Activated CD4-positive, alpha-beta T cell treated with anti-CD3 and anti-CD28 coated beads, Interleukin-2, amount 10 ng/mL, durations not matched to agents 7 days and 5 days (primary cell): ENCODE measurements at places on chromosomes 7 and 10. TPM values are rescaled to one million over a fixed set of nuclear protein-coding genes. Genes with fewer than 3 reads are reported as not detected.

DNA sequence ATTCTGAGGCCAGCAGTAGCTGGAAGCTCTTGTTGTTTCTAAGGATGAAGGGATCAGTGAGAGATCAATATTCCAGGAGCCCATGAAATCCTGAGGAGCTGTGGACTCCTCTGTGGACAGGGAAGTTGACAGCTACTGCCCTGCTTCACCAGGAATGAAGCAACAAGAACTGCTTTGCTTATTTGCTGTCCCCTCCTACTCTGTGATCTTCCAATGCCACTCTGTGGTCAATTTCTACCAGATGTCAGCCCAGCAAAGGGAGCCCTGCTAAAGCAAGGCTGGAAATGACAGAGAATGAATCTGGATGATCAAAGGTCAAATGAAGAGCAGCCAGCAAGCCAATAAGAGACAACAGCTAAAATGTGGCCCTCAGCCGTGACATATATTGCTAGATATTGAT is 227.5 kb upstream of the CHRM2 start:
- DNase-seq = no peak

DNA sequence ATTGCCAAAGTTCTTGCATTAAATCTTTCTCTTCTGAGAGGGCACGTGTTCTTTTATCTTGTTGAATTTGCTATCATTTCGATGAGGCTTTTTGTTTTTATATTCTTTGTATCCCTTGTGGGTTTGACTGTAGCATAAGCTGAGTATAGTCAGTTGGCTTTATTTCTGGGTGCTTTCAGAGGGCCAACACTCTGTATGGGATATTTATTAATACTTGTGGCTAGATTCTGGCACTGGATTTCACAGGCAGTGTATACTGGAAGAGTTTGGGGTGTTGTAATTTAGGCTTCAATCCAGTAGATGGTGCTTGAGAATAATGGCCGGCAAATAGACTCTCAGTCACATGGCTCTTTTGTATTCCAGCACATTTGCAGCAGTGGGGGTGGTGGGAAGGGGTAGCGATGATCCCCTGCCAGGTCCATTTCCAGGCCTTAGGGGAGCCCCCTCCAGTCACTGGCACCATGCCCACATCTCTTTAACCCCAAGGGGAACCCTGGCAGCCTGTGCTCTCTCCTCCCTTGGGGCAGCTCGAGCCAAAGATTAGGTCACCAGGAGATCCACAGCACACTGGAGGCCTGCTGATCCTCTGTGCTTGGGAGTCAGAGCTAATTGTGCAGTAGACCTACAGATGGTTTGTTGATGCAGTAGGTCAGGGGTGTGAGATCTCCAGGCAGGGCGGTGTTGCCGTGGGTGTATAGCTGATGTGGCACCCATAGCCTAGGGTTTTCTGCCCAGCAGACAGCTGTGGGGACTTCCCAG is 81.8 kb downstream of the PTPN20 start:
- DNase-seq = no peak

DNA sequence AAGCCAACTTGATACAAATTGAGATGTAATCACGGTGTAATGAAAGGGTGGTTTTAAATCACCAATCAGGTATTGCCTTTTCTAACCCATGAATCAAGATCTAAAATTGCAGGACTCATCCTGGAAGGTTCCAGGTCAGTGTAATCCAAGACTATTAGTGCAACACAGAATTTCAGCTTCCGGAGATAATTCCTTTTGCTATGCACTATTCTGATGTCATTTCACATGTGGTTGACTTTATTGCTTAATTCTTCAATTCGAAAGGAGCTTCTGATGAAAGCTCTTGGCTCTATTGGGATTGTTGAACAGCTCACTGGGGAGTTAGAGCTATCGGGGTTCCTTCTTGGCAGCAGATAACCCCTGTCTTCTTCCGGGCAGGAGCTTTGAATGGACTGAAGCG is 147.4 kb upstream of the INSYN2A start:
- no peak for DNase-seq

DNA sequence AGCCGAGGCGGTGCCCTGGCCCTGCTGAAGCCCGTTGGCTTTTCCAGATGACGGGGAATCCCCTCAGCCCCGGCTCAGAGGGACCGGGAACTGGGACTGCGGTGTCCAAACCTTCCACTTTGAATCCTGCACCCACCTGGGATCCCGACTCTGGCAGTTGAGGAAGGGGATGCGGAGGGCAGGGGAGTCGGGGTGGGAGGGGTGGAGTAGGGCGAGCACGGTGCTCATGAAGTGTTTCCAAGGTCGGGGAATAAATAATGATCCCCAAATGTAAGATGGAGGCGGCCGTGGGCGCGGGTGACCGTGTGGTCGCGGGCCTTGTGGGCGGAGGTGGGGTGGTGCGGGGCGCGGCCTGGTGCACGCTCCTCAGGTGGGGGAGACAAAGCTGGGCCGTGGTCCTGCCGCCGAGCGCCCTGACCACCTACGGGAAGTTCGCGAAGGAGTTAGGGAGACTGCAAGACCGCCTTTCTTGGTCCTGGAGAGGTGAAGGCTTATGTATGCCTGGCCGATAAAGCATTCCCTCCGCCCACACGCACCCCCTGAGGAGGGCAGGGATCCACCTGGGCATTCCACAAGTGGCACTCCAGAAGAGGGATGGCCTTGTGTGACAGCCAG is 1.4 kb downstream of the MTURN start:
- no peak for DNase-seq

- no peak for DNase-seq
Observed at GRCh38 chr7:35254496-35255442, 869 bp upstream of the TBX20 start.

DNA sequence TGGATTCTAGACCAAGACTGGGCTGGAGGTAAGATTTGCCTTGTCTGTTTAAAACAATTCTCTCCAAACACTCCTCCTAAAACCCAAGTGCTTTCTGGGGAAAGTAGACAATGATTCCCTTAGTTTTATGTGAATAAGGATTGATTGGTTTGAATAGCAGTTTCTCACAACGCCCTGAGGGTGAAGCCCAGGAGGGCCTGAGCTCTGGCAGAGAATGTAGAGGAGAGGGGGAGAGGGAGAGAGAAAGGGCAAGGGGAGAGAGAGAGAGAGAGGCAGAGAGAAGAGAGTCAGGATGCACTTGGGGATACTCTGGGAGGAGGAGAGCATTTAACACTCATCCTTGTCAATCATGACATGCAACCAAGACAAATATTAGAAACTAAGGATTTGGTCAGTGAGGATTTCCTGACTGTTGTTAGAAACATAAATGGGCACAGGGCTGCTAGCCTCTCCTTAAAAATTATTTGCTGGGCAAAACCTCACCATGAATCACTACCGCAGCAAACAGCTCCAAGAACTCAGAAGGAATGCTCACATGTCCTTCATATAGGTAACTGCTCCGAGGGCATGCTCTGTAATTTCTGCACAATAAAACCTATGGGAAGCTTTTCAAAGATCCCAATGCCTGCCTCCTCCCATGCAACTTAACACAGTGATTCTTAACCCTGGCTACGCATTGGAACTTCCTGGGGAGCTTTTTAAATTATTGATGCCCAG is 55.2 kb upstream of the RAPGEF5 start:
- DNase-seq = no peak

GRCh38 chr7:47685151-47685550 is 103.2 kb upstream of the TNS3 start:
- no peak for DNase-seq

GRCh38 chr7:124457841-124458240 is 307.8 kb downstream of the GPR37 start:
- no peak for DNase-seq

- DNase-seq = no peak
Observed at GRCh38 chr7:117012284-117012683, 59.0 kb downstream of the ST7 start.

GRCh38 chr7:133431134-133431724 is 178.4 kb downstream of the EXOC4 start:
- no peak for DNase-seq

GRCh38 chr10:5618042-5618441 is 48.4 kb downstream of the ASB13 start:
- DNase-seq = no peak

DNA sequence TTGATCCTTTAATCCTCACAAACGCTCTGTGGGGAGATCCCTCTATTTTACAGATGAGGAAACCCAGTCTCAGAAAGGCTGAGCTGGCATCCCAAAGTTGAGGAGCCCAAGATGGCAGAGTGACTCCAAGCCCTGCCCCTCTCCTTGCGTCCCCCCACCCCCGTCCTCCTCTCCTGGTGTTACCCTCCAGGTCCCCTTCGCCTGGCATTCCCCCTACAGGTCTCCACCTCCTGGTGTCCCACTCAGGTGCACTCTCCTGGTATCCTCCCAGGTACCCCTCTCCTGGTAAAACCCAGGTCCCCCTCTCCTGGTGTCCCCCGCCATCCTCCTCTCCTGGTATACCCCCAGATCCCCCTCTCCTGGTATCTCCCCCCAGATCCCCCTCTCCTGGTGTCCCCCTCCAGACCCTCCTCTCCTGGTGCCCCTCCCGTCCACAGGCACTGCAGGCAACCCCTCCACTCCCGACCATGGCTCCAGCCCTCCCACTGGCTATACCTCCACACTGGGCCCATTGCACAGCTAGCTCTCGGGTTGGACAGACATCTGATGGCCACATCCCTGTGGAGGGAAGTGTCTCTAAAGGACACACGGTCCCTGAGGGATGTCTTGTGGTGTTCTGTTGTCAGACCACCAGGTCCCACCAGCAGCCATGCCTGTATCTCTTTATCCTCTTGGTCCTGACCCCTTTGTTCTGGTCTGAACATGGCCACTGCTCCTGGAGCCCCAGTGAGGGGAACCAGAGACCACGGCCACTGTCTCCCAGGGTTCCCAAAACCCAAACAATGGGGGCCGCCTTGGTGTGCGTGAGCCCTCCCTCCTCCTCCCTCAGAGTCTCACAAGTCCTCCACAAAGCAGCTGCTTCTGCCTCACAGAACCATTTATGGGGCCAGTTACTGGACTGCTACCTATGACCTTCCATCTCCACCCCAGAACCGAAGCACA is 37.2 kb downstream of the CALML3 start:
- no peak for DNase-seq

- no peak for DNase-seq
Observed at GRCh38 chr7:29424295-29424983, 139.2 kb upstream of the PRR15 start.

DNA sequence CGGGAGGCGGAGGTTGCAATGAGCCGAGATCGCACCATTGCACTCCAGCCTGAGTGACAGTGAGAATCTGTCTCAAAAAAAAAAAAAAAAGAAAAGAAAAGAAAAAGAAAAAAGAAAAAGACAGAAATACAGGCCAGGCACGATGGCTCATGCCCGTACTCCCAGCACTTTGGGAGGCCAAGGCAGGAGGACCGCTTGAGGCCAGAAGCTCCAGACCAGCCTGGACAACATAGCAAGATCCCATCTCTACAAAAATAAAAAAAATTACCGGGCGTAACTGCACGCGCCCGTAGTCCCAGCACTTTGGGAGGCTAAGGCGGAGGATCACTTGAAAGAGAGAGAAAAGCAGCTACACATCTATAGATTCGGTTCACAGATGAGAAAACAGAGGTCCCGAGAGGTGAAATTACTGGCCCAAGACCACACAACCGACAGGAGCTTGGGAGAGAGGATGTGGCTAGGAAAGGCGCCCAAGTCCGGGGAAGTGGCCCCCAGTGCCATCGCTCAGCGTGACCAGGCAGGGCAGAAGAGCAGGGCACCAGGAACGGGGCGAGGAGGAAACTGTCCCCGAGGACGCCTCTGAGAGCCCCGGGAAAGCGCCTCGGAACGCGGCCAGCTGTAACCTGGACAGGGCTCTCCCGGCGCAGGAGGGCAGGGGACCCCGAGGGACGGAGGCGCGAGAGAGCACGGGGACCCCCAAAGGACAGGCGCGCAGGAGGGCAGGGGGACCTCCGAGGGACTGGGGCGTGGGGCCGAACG is 612 bp downstream of the SNX8 start:
- DNase-seq = peak; percentile 7

- DNase-seq = no peak
Observed at GRCh38 chr7:70612811-70613210, 519.1 kb upstream of the GALNT17 start.

DNA sequence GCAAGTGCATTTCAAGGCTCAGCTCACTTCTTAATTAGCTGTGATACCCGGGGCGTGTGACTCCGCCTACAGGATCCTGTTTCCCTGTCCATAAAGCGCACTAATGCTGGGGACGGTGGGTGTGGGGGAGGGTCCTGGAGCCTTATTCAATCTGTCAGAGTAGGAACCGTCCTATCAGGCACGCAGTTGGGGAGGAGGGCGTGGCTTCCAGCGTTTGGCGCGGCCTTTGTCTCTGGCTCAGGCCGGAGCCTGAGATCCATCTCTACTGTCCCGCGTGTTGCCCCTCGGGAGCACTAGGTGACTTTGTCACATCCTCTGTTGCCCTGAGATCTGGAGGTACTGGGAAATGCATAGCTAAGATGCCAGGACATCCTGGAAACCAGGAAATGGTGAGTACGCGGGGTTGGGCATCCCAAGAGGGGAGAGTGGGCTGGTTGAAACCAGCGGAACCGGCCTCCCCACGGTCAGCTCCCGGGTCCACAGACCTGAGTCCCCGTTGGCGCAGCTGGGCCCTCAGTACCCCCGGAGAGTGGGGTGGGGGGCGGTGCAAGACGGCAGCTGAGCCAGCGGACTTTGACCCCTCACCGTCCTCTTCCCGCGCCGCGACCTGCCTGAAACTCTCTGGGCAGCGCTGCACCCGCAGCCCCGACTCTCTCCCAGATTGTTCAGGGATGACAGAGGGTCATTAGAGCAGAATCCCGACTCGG is 104.4 kb upstream of the ZNF92 start:
- peak; percentile 33 for DNase-seq

- DNase-seq = no peak
Observed at GRCh38 chr7:22301790-22302189, 55.2 kb downstream of the RAPGEF5 start.

Gene CALCR
- total RNA-seq = not detected

Gene HECTD2
- total RNA-seq = 3.1 TPM

Gene TET1
- 3.7 TPM for total RNA-seq

Gene ELAPOR2
- total RNA-seq = 3.0 TPM

Gene ACTL6B
- total RNA-seq = not detected

Gene BEND7
- not detected for total RNA-seq

Gene KBTBD2
- 46.2 TPM for total RNA-seq

Gene ADCYAP1R1
- total RNA-seq = not detected

Gene CYP26C1
- 0.07 TPM for total RNA-seq

Gene FGFR2
- total RNA-seq = not detected

Gene MAD1L1
- 125 TPM for total RNA-seq
